Activated CD4-positive, alpha-beta T cell treated with anti-CD3 and anti-CD28 coated beads, Interleukin-2, amount 10 ng/mL, durations not matched to agents 7 days and 5 days (primary cell): ENCODE measurements at places on chromosomes 7 and 10. TPM values are rescaled to one million over a fixed set of nuclear protein-coding genes. Genes with fewer than 3 reads are reported as not detected.

Gene C10orf90
- total RNA-seq: not detected

Gene CYP3A4
- not detected for total RNA-seq

Gene MEST
- 1.2 TPM for total RNA-seq

Gene CLEC2L
- not detected for total RNA-seq

Gene CAV1
- total RNA-seq: not detected

DNA sequence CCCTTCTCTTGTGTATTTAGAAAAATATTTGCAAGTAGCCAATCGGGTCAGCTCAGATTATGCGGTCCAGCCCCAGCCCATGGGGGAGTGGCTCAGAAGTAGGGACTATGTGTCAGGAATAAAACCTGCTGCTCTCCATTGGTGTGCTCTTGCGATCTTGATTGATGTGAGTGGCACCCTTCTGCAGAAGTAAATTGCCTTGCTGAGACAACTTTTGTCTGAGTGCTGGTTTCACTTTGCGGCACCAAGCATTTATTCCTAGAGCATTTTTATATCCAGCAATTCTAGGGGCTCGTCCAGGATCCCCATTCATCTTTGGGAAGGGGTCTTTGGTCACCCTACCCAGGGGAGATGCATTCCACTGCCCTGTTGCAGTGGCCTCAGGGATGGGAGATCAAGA is 26.1 kb upstream of the FAM221A start:
- no peaks in the 10 kb centered on the region for H3K27me3 ChIP-seq
- no peak overlapping the region for H3K27ac ChIP-seq
- no peaks in the 10 kb centered on the region for H3K4me1 ChIP-seq

DNA sequence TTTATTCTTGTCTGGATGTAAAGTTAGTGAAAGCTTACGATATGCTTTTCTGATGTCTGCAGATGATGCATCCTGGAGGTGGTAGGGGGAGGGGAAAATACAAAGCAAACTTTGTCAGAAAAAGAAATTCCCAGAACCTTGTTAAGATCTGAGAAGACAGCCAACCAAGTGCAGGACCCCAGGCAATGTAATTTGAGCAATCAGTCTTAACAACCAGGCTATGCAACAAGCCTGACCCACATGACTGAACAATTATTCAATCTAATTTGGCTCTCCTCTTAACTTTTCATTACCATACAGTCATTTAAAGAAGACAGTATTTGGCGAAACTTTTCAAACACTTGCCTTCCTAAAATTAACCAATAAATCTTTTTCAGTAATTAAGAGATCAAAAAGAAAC is 74.5 kb downstream of the DNAJC1 start:
- no peak overlapping the region for H3K4me3 ChIP-seq
- H3K36me3 ChIP-seq: peaks cover 2% of the 10 kb centered on the region
- no peaks in the 10 kb centered on the region for H3K4me1 ChIP-seq
- DNase-seq: no peak

GRCh38 chr10:8331896-8332729 is 277.6 kb downstream of the GATA3 start:
- H3K36me3 ChIP-seq: peaks cover 9% of the 10 kb centered on the region
- DNase-seq: peak; percentile 90
- H3K27me3 ChIP-seq: no peaks in the 10 kb centered on the region
- H3K4me1 ChIP-seq: peaks cover 65% of the 10 kb centered on the region
- peak overlapping the region; percentile 67 for H3K4me3 ChIP-seq
- peak overlapping the region; percentile 89 for H3K27ac ChIP-seq

DNA sequence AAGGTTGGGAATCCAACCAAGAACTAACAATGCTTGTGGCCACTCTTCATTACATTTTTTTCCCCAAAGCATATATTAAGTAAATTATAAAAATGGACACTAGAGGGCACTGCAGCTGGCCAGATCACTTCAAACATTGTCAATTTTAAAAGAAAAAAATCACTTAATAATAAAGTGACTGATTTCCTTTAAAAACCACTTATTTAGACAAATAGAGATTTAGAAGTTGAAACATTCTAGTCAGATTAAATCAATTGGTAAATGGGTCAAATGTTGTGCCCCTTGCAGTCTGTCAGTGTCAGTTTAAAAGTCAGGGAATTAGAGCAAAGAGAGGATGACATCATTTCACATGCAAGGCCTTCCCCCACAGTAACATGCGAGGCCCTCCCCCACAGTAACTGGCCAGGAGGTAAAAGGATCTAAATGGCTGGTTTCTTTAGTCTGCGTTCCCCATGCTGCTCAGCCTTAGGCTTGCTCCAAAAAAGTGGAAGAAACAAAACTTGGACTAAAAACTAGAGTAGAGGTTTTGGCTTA is 177.9 kb downstream of the SKAP2 start:
- DNase-seq: no peak
- no peak overlapping the region for H3K4me3 ChIP-seq

- no peaks in the 10 kb centered on the region for H3K36me3 ChIP-seq
- no peaks in the 10 kb centered on the region for H3K27me3 ChIP-seq
- no peak overlapping the region for H3K4me3 ChIP-seq
- DNase-seq: no peak
Measured at GRCh38 chr7:83178066-83178465, 15.4 kb upstream of the PCLO start.

DNA sequence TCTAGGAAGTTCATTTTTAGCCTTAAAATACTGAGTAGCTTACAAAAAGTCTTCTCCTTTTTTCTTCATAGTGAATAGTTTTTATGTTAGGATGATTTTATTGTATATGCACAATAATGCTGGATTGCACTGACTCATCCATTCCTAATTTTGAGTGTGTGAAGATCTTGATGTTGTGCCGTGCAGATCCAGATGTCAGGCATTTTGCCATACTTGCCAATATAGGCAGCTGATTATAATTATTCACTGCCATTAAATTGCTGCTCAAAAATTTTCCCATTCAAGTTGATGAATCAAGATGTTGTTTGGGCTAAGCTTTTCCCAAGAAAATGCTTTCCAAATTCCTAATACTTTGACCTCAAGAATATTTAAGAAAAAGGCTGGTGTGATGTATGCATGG is 218.3 kb downstream of the AHR start:
- H3K27ac ChIP-seq: no peak overlapping the region
- H3K4me1 ChIP-seq: peaks cover 7% of the 10 kb centered on the region
- peaks cover 4% of the 10 kb centered on the region for H3K27me3 ChIP-seq

GRCh38 chr7:2470204-2471021 is 5.8 kb downstream of the GRIFIN start:
- no peak overlapping the region for H3K27ac ChIP-seq
- peaks cover 15% of the 10 kb centered on the region for H3K27me3 ChIP-seq
- DNase-seq: no peak
- no peaks in the 10 kb centered on the region for H3K36me3 ChIP-seq

GRCh38 chr10:3398825-3399646 is 226.5 kb upstream of the PITRM1 start:
- no peaks in the 10 kb centered on the region for H3K4me1 ChIP-seq
- H3K27me3 ChIP-seq: peaks cover 3% of the 10 kb centered on the region
- no peak overlapping the region for H3K27ac ChIP-seq
- DNase-seq: no peak
- no peak overlapping the region for H3K4me3 ChIP-seq
- H3K36me3 ChIP-seq: no peaks in the 10 kb centered on the region

GRCh38 chr7:3245077-3245476 is 56.0 kb upstream of the SDK1 start:
- no peaks in the 10 kb centered on the region for H3K36me3 ChIP-seq
- no peaks in the 10 kb centered on the region for H3K27me3 ChIP-seq
- no peak overlapping the region for H3K4me3 ChIP-seq

DNA sequence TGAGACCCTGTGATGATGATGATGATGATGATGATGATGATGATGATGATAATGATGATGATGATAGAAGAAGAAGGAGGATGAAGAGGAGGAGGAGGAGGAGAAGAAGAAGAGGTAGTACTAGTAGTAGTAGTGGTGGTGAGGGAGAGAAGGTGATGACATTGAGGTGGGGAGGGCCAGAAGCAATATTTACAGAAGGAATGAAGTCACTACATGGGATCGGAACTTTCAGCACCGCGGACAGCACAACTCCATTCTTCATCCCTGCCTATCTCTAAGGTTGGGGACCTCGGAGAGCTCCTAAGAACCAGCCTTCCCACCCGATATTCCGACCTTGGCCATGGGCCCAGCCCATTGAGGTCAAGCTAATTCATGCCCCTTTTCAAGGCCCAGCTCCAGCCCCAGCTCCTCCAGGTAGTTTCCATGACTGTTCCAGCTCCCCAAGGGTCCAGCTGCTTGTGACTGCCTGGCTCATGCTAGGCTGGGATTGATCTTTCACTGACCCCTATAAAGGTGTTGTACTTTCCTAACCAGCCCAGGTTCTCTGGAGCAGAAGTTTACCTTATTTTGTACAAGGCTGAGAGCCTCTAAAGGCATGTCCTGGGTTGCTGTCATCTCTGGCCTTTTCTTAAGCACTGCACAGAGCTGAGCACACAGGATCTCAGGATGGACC is 10.3 kb downstream of the CRHR2 start:
- peaks cover 3% of the 10 kb centered on the region for H3K27me3 ChIP-seq
- no peaks in the 10 kb centered on the region for H3K36me3 ChIP-seq
- H3K4me1 ChIP-seq: no peaks in the 10 kb centered on the region
- no peak overlapping the region for H3K4me3 ChIP-seq
- peak; percentile 46 for DNase-seq

- H3K4me3 ChIP-seq: no peak overlapping the region
- H3K36me3 ChIP-seq: no peaks in the 10 kb centered on the region
- no peak for DNase-seq
Measured at GRCh38 chr7:146235195-146235594, 118.6 kb downstream of the CNTNAP2 start.

DNA sequence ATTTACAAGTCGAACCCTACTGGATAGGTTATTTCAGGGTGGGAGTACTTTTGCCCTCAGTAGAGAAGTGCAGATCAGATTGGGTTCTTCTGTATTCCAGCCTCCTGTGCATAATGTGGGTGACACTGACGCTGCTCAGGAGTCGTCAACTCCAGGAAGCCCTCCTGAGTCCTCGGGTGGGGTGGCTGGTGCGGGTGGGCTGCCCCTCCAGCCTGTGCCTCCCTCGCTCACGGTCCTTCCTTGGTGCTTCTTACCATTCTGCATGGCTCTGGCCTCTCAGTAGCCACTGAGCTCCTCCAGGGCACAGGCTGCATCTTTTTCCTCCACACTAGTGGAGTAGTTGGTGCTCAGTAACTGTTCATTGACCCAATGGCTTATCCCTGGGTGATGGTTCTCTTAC is 4.3 kb downstream of the CDH23 start:
- no peak overlapping the region for H3K27ac ChIP-seq
- peaks cover 36% of the 10 kb centered on the region for H3K27me3 ChIP-seq
- no peaks in the 10 kb centered on the region for H3K36me3 ChIP-seq
- H3K4me1 ChIP-seq: peaks cover under 1% of the 10 kb centered on the region
